ENCODE measurements at places on chromosomes 13 and 19.

GRCh38 chr13:22561581-22561980 is 619.2 kb upstream of the SGCG start:
- DNase-seq: no peak

DNA sequence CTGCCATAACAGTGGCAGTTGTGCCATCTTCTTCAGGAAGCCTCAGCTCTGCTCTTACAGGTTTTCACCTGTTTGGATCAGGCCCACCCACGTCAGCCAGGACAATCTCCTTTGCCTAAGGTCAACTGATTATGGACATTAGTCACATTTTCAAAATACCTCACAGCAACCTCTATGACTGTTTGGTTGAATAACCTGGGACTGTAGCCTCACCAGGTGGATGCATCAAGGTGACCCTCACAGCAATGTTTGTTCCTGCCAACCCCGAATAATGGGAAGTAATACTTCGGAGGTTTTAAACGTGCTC is 17.2 kb upstream of the ATP12A start:
- no peak for DNase-seq

GRCh38 chr19:45403272-45403671 is 1.6 kb downstream of the PPP1R13L start:
- DNase-seq: no peak

DNA sequence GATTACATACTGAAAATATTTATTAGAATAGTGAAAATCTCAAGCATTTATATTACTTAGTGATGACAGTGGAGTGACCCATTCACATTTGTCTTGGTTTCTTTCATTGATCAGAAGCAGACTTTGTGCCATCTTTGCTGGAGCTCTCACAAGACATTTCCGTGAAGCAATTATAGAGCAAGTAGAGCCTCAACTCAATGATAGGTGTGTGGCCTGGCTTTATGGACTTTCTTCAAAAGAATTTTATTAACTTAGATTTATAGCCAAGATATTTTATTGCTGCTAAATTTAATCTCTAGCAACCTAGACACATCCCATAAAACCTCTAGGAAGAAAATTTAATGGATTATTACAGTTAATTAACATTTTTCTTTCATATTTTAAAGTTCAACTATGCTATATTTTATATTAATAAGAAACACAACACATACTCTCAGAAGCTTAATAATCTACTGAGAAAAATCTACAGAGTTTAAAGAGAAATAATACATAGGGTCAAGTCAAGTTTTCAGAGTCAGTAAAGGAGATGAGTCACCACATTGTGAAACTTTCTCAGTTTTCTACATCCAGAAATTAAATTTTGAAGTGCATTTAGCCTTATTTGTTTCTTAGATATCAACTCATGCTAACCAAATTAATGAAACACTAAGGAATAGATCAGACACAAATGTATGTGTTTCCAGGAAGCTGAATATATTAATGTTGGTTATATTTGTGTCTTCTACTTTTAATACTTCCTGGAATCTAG is 160.5 kb downstream of the LACC1 start:
- DNase-seq: no peak

DNA sequence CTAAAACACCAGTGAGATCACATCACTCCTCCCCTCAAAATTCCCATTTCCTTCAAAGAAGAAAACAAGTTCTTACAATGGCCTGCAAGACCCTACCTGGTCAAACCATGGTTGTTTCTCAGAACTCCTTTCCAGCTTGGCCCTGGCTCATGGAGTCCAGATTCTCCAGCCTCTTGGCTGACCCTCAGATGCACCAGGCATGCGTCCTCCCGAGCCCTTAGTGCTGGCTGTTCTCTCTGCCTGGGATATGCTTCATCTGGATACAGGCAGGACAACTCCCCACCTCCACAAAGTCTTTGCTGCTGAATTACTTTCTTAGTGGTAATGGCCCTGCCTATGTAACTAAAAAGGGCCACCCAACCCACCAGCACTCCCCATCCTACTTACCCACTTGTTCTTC is 94.3 kb downstream of the MBNL2 start:
- DNase-seq: no peak

- no peak for DNase-seq
Measured at GRCh38 chr13:99257291-99257690, 888 bp downstream of the GPR18 start.

DNA sequence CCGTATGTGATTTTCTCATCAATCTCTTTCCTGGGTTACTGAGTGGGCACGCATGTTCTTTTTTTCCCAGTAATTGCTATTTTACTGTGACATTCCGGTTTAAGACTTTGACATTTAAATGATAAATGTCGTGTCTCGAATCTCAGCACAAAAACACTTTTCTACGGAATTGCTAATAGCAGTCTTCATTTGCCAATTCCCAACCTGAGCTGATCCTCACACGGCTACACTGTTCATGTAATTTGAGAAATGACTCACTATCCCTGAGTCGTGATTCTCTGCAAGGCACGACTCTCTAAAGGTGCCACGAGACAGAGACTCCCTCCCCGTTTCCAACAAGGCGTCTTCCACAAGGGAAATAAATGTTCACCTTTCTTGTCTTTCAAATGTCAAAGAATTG is 88.7 kb upstream of the USP29 start:
- DNase-seq: no peak

- DNase-seq: no peak
Measured at GRCh38 chr13:89726690-89727435, 1620.6 kb upstream of the MIR17HG start.

DNA sequence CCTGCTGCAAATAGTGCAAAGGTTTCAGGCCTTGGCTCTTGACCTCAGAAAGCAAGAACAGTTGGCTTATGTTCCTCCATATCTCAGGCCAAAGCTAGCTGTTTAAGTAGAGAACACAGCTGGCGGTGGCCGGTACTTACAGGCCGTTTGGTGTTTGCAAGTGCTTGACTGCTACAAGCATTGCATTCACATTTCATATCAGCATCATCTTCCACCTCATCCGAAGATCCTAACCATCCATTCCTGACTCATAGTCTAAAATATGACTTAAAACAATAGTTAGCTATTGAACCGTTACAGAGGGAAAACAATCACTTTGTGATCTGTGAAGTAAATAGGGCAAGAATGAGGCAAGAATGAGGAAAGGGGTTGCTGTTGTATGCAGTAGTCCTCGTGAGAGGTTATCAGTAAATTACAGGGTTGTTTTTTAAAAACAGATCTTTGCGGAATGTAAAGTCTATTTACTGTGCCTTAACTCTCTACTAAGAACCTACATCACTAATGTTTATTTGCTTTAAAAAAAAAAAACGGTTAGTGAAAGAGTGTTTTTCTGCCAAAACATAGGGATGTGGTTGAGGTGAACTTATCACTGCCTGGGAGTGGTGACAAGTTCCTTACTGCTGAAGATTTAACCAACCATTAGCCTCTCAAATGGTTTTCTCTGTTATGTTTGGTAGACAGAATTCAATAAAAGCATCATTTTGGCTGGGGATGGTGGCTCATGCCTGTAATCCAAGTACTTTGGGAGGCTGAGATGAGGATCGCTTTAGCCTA is 21.6 kb upstream of the WDR88 start:
- DNase-seq: no peak

- no peak for DNase-seq
Measured at GRCh38 chr13:22945321-22946226, 235.2 kb upstream of the SGCG start.

DNA sequence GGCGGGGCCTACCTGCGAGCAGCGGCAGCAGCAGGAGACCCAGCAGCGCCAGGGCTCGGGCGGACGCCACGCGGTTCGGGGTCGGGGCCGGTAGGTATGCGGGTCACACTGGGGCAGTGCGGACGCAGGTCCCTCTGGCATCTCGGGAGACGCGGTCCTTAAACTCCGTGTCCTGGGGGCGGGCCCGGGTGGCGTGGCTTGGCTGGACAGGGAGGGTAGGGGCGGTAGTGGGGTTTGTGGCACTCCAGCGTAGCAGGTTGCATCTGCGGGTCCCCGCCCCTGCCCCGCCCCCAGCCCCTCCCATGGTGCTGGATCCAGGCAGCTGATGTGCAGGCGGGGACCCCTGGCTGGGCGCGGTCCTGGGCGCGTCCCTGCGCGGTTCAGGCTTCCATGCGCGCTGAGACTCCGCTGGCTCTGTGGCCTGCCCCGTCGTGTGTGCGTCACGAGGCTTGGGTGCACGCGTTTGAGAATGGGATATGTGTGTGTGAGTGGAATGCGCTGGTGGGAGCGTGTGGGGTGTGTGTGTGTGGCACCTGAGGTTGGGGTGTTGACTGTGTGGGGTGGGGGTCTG is 96.1 kb downstream of the WTIP start:
- no peak for DNase-seq

All from naive B cell (primary cell).